ENCODE measurements at places on chromosomes 12 and 14.

DNA sequence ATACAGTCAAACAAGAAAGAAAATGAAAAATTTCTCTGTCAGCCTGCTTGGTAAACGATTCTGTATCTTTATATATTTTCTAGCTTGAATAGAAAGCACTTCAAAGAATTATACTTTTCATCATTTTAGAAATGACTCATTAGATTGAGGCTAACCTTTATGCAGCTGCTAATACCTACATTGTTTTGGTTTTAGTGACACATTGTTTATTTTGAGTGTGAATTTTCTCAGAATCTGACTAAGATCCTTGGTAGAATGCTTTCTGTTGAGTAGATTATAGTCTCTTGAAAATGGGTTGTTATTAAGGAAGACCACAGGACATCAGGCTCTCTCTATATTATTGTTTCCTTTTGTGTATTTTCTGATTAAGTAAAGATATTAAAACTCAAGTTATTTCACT lies at the start of gene PMCH:
PMCH (minus strand) TSS at position 45 of the 400 bp plus-strand sequence. CDS start 63 bp downstream, outside the sequence.
- DNase-seq, result no peak

- no peak for DNase-seq
Measured at GRCh38 chr12:78119351-78119918, 288.7 kb downstream of the NAV3 start.

DNA sequence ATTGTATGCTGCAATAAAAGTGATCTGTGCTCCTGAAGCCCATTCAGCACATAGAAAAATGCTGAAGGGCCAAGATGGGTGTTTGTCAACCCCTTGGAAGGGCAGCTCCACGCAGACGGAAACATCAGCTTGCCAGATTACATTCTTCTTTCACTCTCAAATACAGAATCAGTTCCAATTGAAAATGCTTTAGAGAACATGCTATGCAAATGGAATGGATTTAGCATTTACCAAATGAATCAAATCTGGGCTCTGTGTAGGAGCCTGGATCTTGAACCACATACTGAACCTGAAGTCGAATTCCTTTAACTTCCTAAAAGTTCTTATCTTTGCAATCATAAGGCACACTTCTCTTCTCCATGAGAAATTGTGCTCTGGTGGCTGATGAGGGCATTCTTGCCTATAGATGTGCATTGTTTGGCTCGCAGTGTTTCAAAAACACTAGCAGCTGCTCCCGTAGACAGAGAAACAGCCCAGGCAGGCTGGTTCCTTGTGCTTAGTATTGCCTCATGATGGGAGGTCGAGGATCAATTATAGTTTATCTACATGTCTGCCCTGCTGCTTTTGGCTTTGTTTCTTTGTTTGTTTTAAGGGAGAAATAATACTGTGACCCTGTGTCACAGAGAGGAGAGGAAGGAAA lies 489.8 kb upstream of the FLRT2 start:
- DNase-seq, result no peak

DNA sequence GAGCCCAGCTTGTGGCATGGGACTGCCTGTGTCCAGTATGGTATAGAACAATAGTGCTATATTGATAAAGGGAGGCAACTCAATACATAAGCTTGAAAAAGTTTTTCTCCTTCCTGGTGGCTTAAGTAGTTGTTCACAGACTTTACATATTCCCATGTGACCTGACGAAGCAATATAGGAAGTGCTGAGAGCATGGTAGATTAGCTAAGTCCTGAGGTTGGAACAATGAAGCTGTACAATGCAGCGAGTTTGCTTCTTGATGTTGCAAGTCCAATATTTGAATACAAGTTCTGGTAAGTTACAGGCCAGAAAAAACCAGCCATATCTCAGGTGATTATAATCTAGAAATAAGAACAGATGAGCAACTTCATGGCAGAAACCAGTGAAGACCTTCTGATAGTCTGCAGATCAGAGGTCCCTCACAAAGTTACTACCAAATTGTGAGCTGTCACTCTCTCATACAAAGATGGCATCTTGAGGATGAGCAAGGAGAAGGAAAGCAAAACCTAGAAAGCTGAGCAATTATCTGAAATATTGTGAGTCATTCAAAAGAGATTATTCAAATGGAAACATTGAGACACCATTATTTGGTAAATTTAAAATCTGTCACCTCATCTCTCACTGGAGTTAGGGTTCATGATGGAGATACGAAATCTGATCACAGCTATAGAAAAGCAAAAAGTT lies 72.9 kb upstream of the BTG1 start:
- no peak for DNase-seq

DNA sequence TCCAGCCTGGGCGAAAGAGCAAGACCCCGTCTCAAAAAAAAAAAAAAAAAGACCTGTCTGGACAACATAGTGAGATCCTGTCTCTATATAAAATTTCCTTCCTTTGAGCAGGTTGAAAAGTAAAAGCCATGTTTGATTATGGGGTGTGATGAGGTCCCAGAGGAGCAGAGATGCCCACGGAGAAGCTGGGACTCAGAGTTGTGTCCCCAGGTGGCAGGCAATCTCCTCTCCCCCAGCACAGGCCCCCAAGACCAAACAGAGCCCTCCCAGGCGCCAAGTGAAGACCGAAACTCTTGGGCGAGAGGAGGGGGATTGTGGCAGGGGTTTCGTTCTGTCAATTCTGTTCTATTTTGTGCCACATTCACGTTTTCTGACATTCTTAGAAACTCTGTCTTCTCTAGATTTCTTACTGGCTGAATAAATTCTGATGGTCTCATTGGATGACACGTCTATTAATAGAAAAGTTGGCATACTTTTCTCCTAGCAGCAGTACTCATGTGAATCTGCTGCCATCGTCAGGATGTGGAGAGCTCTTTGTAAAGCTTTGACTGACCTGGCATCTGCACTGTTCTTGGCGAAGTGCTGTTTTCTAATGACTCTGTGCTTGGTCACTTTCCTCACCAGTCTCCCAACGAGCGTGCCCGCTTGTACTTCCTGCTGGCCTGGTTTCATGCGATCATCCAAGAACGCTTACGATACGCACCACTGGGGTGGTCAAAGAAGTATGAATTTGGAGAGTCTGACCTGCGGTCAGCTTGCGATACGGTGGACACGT lies 43.4 kb downstream of the HSP90AA1 start:
- no peak for DNase-seq

- DNase-seq, result no peak
Measured at GRCh38 chr12:20319366-20319765, 49.0 kb upstream of the PDE3A start.

GRCh38 chr14:84819528-84819927 lies 710.4 kb upstream of the FLRT2 start:
- DNase-seq, result no peak

DNA sequence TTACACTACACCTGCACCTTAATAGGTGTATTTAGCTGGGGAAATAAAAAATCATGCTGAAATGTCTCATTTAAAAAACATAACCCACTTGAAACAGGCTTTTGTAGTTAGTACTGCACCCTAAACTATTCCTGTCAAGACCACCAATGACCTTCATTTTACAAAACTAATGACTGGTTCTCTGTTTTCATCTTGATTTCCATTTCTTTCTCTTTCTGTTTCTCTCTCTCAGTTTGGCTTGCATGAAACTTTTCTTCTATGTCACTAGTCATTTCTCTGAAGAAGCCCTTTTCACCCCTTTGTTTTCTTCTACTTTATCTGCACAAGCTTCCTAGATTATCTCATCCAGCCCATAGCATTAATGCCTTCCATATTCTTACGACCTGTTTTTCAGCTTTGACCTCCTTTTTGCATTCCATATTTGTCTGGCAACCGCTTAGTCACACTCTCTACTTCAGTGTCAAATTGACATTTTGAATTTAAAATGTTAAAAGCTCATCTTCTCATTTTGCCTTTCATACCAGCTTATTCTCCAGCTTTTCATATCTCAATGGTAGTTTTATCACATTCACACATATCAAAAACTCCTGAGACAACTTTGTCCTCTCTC lies 32.7 kb upstream of the KLRF1 start:
- no peak for DNase-seq

GRCh38 chr14:40098468-40098867 lies 666.2 kb upstream of the FBXO33 start:
- no peak for DNase-seq

DNA sequence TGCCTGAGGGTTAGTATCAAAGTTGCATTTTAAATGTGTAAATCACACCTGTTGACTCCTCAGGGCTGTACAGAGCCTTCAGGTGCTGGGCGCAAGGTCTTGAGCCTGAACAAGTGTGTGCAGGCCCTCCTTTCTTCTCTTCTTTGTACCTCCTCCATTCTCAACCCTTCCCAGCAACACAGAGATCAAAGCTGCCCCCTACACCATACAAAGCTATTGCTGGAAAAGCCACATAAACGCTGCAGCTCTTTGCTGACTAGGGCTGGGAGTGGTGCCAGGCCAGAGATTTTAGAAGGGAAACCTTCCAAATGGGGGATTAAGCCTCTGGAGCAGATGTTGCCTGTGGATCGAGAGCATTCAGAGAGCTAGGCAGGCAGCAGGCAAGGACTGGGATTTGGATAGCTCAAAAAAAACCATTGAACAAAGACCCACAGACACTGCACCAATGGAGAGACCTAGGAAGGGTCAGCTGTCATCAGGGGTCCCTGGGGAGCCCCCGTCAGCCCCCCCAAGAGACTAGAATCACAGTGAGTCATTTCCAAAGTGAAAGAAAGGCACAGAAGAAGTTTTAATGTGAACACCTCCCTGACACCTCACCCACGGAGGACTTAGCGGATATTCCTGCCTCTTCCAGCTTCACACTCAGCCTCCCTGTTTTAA lies 18.2 kb upstream of the SUSD6 start:
- DNase-seq, result no peak

Measured in nucleus accumbens (tissue), 56 donors.